Thymus (tissue), 14 donors: ENCODE measurements at places on chromosomes 3 and 15. TPM values are rescaled to one million over a fixed set of nuclear protein-coding genes. Genes with fewer than 3 reads are reported as not detected.

Gene HDAC11
- total RNA-seq = 7.1 TPM

Gene LEKR1
- total RNA-seq = 1.7 TPM

Gene GRAMD1C
- 0.76 TPM for total RNA-seq

Gene C3orf80
- 0.05 TPM for total RNA-seq

- peak; percentile 31 for DNase-seq
Observed at GRCh38 chr3:194203482-194204041, 67.6 kb downstream of the HES1 start.

- DNase-seq = no peak
Observed at GRCh38 chr3:32326795-32327194, 64.9 kb upstream of the CMTM7 start.

DNA sequence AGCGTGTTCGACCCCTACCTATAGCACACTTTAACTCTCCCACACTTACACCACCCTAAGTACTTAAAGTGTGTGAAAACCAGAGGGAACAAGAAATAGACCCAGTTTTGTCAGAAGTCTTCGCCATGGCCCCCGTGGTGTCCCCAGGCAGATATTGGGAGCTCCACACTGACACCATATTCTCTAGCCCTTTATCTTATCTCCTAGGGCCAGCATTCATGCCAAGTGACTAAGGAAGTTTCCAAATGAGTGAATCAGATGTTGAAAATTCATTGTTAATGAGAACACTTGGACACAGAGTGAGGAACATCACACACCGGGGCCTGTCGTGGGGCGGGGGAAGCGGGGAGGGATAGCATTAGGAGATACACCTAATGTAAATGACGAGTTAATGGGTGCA, 31.8 kb downstream of the P3H2 start:
- no peak for DNase-seq

DNA sequence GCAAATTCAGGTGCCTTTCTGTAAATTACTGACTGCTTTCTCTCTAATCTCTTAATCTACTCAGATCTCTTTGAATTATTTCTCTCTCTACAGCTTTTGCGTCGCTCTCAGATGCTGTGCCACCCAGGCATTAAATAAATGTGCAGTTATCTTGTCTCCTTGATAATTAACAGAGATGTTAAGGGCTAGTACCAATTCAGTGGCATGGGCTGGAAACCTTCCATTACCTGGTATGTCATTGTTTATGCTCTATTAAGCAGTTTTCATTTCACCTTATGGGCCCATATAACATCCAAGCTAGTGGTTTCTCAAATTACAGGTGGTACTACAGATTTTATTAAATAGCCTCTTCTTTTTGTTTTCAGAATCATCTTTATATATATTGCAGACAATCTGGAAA, 66.0 kb downstream of the PEX5L start:
- no peak for DNase-seq

DNA sequence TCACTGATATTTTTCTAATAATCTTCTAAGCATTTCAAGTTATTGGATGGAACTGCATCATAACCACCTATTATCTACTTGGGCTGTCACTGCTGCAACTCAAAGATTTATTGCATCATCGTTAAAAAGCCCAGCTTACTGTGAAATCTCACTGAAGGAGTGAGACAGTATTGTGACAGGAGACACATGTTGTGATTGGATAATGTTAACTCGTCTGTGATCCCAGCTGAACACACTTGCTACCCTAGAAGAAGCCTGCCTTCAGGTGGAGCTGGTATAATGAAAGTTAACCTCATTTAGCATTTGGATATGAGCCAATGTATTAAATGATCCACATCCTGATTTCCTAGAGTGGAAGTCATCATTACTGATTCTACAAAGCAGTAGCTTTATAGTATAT, 138.1 kb downstream of the MAP2K5 start:
- no peak for DNase-seq

GRCh38 chr3:150495563-150496168, 50.6 kb downstream of the SERP1 start:
- no peak for DNase-seq

GRCh38 chr15:57596978-57597377, 5.3 kb downstream of the MYZAP start:
- DNase-seq = no peak

- DNase-seq = no peak
Observed at GRCh38 chr3:52535411-52536111, 844 bp upstream of the UQCC5 start.
